ENCODE measurements at places on chromosomes 6 and 20.
A peak's percentile ranks its signal among the peaks of the same experiment; 100 is the strongest.

- DNase-seq, result no peak
Observed at GRCh38 chr6:26249957-26250697, 114.9 kb upstream of the BTN3A2 start.

GRCh38 chr6:74130641-74131040, 434.6 kb downstream of the CD109 start:
- DNase-seq, result no peak

DNA sequence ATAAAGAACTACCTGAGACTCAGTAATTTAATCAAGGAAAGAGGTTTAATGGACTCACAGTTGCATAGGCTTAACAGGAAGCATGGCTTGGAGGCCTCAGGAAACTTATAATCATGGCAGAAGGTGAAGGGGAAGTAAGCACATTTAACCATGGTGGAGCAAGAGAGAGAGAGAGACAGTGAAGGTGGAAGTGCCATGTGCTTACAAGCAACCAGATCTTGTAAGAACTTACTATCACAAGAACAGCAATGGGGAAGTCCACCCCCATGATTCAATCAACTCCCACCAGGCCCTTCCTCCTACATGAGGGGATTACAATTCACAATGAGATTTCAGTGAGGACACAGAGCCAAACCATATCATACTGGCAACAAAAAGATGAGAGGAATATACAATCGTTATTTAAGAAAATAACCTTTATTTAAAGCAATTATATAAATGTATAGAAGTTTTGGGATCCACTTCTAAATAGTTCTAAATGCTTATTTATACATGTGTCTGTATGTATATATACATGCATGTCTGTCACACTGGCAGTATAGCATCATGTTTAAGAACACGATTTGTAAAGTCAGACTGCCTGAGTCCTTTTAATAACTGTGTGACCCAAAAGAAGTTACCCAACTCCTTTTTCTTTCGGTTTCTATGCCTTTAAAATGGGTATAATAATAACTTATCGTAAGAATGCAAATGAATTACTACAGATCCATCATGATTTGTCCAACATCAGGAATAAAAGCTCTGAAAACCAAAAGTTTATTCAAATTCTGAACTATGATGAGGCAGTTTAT, 255.7 kb upstream of the THEMIS start:
- DNase-seq, result no peak

DNA sequence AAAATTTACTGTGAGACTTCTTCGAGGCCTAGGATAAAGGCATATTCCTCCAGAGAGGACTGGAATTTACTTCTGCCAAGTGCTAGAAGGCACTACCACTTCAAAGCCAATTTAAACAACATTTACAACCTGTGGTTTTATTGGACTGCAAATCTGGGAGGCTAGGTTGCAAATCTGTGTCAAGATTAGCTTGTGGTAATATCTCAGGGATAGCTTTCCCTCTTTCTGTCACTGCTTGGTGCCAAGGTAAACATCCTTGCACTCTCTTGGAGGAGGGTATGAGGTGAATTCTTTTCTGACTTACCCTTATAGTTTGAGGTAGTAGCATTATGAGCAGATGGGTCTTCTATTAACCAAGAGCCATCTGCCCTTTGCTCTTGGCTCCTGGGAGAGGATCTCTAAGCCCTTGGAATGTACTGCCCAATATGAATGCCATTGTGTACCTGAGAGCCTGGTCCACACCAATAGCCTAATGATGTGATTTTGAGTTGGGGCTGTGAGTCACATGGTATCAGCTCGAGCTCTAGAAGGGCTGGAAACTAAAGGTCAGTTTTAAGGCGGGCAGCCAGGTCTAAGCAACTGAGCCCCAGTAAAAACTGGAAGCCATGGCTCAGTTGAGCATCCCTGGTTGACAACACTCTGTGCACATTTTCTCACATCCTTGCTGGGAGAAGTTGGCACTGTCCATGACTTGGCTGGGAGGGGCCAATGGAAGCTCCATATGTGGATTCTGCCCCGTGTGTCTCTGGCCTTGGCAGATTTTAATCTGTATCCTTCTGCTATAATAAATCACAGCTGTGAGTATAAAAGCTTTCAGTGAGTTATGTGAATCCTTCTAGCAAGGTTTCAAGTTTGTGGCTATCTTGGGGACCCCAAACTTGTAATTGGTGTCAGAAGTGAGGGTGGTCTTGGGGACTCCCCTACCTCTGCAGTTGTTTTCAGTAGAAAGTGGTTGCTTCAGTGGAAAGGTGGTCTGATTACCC, 188.1 kb downstream of the UBE3D start:
- DNase-seq, result peak; percentile 79

GRCh38 chr6:55088902-55089301, 85.4 kb upstream of the HCRTR2 start:
- DNase-seq, result no peak

DNA sequence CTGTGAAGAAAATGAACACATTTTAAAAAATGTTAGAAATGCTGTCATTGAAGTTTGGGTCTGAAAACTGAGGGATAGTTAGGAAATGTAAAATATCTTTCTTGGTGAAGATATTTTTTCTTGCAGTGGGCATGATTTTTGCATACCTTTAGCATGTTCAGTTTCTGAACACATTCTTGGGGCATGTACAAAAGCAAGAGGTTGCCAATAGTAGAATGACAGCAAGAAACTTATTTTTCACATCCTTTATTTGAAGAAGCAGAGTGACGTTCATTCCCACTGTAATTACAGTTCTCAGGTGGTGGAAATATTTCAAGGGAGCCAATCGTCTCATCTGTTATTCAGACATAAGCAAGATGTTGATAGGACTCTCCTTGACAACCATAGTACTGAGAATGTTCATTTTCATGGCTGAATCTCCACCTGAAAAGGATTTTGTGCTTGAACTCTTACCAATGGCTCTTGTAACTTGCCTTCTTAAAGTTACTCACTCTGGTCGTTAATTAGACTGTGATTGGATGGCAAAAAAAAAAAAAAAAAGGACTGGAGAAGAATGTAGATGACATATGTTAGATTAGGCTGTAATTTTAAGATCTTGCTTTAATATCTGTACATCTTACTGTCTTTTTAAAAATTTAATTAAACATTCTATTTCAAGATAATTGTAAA, 74.4 kb downstream of the DOK5 start:
- DNase-seq, result no peak

- DNase-seq, result peak; percentile 30
Observed at GRCh38 chr6:35624341-35625070, 64.2 kb downstream of the FKBP5 start.

GRCh38 chr6:168499045-168499650, 58.2 kb downstream of the SMOC2 start:
- DNase-seq, result no peak

GRCh38 chr6:139568151-139568955, 193.9 kb upstream of the CITED2 start:
- no peak for DNase-seq

- peak; percentile 96 for DNase-seq
Observed at GRCh38 chr6:149060985-149061760, 256.3 kb upstream of the TAB2 start.

DNA sequence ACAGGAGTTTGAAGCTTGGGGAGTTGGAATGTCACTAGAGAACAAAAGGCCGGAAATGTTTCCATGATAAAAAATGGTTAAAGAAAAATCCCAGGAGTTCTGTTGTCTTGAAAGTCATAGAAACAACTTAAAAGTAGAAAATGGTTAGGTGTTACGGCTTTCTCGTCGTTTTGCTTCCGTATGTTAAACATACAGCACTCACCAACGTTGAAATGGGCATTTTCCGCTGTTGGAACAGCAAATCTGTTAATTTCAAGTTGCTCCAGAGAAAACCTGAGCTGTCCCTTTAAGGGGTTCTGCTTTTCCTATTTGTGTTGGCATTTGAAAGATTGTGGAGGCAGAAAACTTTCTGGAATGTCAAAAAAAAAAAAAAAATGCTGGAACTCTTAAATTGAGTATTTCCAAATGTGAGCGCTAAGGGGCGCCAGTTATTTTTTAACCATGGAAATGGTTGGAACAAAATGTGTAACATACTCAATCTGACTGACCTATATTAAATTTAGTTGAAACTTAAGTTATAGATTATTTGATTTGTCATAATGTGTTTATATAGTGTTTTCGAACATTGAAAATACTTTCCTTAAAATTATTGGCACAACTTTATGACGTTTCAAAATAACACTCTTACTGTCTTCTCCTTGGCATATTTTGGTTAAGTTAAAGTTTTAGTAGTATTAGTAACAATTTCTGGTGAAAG, 2.2 kb downstream of the QKI start:
- peak; percentile 73 for DNase-seq

- no peak for DNase-seq
Observed at GRCh38 chr6:149580880-149581279, 14.7 kb downstream of the GINM1 start.

DNA sequence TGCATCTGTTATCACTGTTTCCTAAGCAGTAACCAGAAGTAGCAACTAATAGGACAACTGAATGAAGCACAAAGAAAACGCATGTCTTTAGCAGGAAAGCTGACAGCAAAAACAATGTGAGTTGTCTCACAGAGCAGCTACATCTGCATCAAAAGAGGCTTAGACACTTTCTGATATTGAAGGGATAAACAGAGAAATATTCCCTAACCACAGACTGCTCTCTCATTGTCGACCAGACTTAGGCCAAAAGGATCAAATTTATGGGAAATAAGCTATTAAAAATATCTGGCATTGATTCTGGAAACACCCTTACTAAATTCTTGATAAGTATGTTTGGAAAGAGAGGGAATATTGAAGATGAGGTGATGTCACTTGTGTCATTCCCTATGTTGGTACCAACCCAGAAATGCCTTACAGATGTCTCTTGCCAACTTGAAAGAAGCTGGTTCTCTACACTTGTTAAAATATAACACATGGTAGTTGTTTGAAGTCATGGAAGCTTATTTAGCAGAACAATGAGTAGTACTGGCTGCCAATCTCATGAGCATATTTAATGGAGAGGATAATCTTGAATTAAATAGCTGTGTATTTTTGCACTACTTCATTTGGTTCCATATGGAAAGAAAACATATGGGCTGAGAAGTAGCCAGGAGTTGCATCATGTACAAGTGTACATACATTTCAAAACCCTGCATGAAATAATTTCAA, 929.3 kb upstream of the MAN1A1 start:
- no peak for DNase-seq

DNA sequence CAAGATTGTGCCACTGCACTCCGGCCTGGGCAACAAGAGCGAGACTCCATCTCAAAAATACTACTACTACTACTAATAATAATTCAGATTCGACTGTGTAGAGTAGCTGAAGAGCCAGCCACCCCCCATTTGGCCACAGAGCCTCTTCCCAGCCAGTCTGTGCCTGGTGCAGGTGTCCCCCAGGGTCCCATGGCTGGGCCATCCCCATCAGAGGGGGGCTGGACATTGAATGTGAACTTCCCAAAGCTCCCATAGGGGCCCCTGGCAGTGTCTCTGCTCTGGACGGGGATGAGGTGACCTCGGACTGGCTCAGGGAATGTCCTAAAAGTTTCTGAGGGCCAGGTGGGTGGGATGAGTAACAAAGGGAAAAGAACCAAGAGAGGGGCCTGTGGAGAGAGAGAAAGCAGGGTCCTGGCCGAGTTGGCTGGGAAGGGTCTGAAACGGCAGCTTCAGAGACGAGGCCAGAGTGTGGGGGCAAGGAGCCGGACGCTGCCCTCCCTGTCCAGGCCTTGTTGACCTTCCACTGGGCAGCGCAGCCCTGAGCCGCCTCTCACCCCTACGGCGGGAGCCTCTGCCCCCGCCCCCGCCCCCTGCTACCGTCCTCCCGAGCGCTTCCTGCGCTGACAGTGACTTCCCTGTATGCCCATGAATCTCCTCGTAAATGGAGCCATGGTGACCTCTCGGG, 24.9 kb upstream of the PCMTD2 start:
- DNase-seq, result no peak

DNA sequence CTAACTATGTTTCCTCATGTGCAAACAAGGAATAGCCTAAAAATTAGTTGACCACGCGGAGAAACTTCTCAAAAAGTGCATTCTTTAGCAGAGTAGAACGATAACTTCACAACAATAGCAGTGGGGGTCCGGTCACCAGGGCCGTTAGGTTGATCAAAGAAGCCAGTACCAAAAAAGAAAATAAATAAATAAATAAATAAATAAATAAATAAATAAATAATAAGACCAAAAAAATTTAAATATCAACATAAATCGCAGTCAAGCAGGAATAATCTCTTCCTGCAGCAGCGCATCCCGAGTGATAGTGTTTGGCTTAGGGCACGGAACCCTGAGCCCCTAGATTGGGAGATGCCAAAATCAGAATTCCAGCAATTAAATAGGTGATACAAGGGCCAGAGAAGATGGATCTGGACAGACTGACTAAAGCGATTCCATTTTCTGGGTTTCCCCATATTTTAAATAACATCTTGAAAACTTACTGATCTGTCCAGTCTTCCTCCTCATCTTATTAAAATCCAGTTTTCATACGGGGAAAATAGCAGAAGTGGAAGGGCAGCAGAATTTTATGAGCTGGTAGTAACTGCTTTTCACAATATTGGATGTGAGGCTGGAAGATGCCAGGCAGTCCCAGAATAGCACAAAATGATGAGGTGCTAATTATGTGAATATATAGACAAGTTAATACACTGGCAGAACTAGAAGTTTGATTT, 4.4 kb upstream of the OLIG3 start:
- no peak for DNase-seq

DNA sequence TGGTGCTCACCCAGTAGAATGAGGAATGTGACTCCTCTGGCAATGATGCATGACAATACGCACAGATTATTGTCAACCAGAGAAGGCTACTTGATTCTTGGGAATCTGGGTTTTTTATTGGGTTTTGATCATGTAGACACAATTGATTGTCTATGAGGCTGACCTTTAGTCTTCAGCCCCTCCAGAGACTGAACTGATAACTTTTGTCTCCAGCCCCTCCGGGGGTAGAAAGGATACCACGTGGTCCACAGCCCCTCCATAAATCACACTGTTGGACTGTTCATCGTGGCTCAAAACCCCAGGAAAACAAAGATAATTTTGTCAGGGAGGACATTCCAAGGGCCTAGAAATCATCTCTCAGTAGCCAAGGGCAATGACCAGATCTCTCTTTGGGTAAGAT, 57.5 kb upstream of the ADGRF5 start:
- no peak for DNase-seq

- no peak for DNase-seq
Observed at GRCh38 chr6:19434065-19434464, 403.1 kb upstream of the ID4 start.

GRCh38 chr20:57834306-57835073, 124.7 kb upstream of the PMEPA1 start:
- DNase-seq, result no peak
